ENCODE measurements at places on chromosomes 12 and 14.

- DNase-seq = no peak
Measured at GRCh38 chr12:104738331-104738730, 219.8 kb downstream of the SLC41A2 start.

- no peak for DNase-seq
Measured at GRCh38 chr14:47710581-47710980, 35.2 kb upstream of the MDGA2 start.

DNA sequence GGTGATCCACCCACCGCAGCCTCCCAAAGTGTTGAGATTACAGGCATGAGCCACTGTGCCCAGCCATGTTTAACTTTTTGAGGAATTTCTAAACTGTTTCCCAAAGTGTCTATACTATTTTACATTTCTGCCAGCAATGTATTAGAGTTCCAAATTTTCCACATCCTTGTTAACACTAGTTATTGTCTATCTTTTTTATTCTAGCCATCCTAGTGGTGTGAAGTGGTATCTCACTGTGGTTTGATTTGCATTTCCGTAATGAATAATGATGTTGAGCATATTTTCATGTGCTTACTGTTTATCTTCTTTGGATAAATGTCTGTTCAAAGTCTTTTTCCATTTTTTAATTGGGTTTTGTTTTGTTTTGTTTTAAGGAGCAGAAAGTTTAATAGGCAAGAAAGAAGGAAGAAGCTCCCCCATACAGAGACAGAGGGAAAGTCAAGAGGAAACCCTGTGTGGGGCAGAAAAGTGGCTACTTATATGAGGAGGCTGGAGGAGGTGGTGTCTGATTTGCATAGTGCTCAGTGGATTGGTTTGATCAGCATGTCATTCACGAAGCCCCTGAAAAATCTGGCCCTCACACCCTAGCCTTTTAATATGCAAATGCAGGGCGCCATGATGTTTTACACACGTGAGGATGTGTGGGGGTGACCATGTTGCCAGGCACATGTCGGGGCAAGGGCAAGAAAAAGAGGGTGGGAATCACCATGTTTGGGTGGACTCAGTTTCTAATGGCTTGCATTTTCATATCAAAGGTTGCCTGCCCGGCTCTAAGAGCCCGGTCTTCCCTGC lies 14.9 kb downstream of the TXNRD1 start:
- no peak for DNase-seq

GRCh38 chr12:96314723-96315122 lies 85.5 kb downstream of the CDK17 start:
- no peak for DNase-seq

DNA sequence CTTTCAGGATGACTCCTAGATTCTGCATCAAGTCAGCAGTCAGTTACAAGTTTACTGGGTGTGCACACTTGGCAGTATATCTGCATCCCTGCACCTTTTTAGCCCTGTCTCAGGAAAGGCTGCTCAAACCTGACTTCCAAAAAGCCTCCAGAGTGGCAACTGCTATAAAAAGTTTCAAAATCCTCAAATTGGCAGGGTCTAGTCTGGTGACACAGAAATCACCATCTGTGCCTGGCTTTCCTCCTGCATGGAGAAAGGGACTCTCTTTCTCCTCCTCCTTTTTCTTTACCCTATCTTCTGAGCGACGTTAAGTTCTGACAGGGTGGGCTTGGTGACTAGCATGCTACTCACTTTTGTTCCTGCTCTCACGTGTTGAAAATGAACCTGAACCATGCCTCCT lies 679.5 kb downstream of the C12orf50 start:
- no peak for DNase-seq

DNA sequence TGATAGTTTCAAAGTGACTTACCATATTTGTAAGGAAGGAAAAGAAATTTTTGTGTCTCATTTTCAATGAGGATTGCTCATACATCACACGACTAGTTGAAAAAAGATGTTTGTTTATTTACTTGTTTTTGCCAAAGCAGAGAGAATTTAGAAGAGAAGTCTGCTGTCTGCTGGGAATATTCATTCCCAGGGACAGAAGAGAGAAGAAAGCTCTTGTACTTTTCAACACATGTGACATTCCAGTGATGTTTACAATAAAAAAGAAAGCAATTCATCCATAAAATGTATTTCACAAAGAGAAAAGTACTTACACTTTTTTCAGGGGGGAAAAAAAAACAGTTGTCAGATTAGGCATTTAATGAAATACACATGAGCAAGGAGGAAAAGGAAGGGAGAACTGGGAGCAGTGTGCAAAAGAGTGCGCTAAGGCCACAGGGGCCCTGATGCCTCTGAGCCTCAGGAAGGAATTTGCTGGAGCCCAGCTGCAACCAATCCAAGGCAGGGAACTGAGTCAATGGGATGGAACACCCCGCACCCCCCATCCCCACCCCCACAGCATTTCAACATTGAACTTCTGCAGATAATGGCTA lies 115.0 kb downstream of the RPAP3 start:
- DNase-seq = no peak

GRCh38 chr12:123723011-123723410 lies 10.9 kb downstream of the ATP6V0A2 start:
- no peak for DNase-seq

GRCh38 chr12:10385166-10385613 lies 4.7 kb downstream of the KLRK1 start:
- no peak for DNase-seq

DNA sequence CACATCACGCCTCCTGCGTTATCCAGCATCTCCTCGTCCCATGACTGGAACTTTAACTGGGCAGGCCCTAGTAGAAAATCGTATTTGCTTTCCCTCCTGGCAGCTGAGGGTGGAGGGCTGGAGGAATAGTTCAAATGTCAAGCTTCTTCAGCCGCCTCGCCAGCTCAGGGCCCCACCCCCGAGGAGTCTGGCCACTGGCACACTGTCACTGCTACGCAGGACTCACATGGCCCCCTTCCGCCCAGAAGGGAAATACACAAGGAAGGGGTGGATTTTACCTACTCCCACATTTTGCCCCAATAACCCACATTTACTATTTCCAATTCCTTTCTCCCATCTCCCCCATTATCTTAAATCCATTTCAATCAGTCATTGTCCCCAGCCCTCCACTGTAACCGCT lies 8.6 kb downstream of the SLC6A13 start:
- no peak for DNase-seq

Data from OCI-LY7 (cell line).